ENCODE measurements at places on chromosomes 16 and 17. TPM values are rescaled to one million over a fixed set of nuclear protein-coding genes. Genes with fewer than 3 reads are reported as not detected.

Gene PLEKHH3
- total RNA-seq = 24.8 TPM

Gene FBXW10
- 0.07 TPM for total RNA-seq

Gene DDX28
- 23.8 TPM for total RNA-seq

Gene PDE6G
- total RNA-seq = 4.0 TPM

GRCh38 chr16:426906-427249 lies 1.4 kb downstream of the RAB11FIP3 start:
- DNase-seq = no peak

GRCh38 chr17:19263641-19264051 lies 26.5 kb downstream of the EPN2 start:
- no peak for DNase-seq

DNA sequence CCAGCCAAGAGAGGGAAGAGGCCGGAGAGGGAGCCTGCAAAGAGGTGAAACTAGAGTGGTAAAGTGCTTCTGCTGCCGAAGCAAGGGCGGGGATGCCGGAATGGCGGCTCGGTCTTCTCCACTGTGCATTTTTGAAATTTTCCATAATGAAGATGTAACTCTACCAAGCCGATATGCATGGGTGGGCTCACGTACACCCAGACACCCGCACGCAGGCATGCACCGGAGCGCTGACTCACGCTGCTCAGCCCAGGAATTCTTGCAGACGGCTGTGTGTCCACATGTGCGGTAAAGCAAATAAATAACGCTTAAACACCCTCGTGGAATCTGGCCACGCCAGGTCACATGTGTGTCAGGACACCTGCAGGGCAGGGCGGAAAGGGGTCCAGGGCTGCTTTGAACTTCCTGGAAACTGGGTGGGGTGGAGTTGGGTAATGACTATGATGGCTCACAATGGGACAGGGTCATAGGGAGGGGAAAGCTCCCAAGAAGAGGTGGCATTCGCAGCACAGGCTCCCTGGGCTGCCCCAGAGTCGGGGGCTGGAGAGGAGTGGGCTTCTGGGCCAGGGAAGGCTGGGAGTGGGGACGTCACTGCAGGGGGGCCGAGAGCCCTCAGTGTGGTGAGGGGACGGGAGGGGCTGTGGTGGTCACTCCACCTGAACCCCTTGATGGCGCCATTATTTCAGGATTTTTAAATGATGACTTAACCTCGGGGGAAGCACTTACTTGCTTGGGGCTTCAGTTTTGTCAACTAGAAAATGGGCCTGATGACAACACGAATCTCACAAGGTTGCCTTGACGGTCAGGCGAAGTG lies 265.5 kb downstream of the PARN start:
- DNase-seq = peak; percentile 30

DNA sequence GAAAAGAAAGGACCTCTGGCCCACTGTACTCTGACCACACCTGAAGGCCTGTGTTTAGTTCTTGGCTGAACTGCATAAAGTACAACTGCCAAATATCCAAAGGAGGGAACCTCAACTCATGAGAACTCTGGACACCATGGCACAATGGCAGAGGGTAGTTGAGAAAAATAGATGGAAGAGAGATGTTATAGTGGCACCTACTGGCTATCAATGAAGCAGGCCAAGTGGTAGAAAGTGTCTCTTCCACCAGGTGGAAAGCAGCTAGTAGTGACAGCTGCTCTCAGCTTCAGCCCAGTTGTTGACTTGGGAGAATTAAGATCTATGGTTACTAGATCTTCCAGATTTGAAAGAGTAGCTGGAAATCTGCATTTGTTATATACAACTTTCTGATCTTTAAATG lies 3.2 kb downstream of the MED31 start:
- DNase-seq = peak; percentile 44

GRCh38 chr16:17082095-17082882 lies 388.5 kb downstream of the XYLT1 start:
- DNase-seq = peak; percentile 76

DNA sequence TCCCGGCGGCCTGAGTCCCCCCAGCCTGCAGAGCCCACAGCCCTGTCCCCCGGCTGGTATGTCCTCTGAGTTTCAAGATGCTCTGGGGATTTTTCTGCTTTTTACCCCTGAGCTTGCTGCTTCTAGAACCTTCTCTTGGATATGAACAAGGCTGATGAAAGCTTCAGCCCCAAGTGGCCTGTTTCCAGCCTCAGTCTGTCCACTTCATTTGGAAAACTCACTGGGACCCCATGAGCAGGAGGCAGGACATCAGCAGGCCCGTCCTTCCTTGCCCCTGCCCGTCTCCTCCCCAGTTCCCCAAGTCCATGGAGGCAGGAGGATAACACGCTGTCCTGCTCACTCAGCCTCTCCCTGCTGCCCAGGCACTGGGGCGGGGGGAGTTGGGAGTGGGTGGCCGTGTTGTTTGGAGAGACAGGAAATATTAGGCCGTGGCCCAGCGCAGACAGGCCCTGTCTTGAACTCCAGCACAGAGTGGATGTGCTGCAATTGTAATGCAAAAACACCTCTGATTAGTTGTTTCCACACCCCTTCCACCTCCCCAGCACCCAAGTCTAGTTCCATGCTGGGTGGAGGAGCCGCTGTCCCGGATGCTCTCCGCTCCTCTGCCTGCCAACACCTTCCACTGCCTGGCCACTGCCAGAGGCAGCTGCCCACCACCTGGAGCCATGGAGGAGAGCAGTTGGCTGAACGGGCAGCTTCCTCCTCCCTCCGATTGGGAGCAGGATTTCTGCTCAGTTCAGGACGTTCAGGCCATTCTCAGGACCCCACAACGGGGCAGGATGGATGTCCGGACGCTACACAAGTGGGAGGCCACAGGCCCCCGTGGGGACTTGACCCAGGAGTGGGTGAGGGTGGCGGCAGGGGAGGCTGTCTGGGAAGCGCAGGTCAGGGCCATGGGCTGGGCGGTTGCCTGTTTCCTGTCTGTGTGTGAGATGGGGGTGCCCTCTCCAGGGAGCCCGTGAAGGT lies 216.9 kb upstream of the GSE1 start:
- DNase-seq = no peak

GRCh38 chr17:63645775-63646487 lies 23.7 kb downstream of the MAP3K3 start:
- DNase-seq = no peak

DNA sequence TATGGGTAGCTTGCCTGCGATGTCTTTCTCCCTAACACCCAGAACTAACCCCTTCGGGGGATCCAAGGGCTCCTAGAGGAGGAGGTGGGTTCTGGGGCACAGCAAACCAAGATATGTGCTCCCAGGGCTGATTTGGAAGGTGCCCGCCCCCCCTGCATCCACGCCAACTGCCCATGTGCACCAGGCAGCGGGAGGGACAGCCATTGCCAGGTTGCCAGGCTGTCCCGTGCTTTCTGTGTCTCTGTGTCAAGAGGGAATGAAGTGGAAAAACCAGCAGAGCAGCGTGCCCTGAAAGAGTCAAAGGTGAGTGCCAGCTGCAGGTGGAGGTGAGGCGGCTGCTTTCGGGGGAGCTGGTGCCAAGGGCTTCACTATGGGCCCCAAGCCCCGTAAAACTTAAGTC lies 6.4 kb downstream of the TEKT5 start:
- no peak for DNase-seq

DNA sequence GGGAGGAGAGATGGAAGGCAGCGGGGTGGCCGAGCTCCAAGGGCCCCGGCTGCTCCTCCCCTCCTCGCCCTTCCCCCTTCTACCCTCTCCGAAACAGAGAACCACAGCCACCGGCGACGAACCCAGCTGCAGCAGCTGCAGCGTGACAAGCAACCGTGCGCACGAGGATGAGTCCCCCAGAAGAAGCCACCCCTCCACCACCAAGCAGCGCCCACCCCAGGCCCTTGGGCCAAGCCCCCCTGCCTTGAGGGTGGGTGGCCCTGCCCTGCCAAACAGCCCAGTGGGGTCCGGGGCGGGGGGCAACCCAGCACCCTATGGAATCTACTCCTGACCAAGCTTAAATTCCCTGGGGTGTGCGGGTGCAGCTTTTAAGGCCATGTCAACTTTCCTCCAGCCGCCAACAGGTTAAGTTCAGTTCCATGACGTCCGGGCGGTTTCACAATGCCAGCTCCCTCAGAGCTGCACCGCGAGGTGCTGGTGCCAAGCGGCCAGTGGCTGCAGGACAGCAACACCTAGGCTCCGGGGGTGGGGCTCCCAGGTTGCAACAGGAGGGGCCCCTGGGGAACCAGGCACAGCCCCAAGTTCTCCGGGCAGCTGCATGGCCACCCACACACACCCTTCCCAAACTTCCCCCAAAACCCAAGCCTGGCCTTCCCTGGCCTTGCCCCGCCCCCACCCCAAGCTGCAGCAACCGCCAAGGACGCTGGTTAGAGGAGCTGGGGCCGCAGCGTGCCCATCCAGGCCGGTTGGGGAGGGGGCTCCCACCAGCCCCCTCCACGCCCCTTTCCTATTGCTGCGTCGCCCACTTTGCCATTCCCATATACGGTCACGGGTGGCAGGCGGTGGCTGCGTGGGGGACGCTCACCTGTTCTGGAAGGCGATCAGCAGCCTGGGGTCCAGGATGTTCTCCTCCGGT lies 2.0 kb downstream of the CBX4 start:
- DNase-seq = peak; percentile 82

GRCh38 chr17:4978726-4979125 lies 8.7 kb downstream of the CAMTA2 start:
- no peak for DNase-seq

Measured in GM23338 (cell line).